ENCODE measurements at places on chromosomes 6 and 20.
A peak's percentile ranks its signal among the peaks of the same experiment; 100 is the strongest.

DNA sequence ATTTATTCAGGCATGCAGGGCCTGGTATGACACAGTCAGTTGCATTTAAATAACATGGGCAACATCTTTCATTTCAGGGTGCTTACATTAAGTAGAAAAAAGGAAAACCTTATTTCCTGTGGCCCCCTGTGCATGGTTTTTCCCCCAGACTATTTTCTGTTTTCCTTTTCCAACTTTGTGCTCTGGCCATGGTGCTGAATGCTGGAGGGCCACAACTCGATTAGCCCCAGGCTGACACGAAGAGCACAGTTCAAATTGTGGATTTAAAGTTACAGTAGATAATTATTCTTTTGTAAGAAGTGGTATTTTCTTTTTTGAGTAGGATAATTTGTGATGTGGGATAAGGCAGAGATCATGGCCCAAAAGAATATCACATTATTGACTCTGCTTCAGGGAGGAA lies 332.0 kb downstream of the HAO1 start:
- peak; percentile 23 for DNase-seq

DNA sequence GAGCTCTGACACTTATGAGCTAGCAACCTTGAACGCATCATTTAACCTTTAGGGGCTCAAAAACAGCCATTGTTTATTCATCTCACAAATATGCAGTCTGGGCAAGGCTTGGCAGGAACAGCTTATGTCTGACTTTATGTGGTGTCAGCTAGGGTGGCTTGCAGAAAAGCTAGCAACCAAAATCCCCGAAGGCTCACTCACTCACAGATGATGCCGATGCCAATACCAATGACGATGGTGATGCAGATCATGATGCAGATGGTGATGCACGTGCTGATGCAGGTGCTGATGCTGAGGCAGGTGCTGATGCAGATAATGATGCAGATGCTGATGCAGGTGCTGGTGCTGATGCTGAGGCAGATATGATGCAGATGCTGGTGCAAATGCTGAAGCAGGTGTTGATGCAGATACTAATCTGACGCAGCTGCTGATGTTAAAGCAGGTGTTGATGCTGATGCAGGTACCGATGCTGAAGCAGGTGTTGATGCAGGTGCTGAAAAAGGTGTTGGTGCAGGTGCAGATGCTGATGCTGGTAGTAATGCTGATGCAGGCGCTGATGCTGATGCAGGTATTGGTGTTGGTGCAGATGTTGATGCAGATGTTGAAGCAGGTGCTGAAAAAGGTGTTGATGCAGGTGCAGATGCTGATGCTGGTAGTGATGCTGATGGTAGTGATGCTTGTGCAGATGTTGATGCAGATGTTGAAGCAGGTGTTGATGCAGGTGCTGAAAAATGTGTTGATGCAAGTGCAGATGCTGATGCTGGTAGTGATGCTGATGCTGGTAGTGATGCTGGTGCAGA lies 195.6 kb downstream of the NFATC2 start:
- DNase-seq: peak; percentile 41

DNA sequence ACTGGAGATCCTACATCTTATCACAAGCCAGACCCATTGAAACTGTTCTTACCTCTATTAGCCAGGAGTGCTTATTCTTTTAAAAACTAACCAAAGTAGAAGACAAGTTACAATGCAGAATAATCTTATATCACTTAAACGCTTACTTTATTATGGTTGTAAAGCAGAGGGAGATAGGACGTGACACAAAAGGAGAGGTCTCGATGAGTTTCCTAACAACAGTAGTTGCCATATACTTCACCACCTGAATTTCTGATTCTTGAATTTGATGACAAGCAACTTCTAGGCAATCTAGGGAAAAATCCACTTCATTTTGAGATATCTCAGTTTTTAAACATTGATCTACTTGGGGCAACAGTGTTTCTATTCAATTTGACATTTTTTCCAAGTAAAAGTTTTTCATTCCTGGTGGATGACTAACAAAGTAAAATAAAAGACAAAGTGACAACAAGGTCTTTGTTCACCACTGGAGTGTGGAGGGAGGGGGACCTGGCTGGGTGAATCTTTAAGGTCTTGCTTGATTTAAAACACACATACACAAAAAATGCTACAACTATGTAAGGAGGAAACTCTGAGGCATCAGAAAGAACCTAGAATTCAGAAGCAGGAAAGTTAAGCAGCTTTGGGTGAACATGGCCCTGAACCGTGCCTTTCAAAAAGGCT lies 110.9 kb downstream of the SMLR1 start:
- DNase-seq: peak; percentile 47

DNA sequence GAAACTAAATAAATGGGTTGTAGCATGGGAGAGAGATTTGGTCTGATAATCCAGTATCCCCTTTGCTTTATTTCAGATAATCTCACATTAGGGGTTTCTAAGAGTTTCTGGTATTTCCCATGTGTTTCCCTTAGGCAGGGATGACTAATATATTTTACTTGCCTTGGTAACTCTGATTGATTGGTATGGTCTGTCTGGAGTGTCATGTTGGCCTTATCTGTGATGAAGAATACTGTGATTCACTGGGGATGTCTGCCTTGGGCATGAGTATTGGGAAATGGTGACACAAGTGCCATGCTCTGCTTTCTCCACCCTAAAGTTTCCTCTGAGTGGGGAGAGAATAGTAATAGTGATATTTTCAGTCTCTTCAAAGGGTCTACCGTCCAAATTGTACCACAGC lies 10.1 kb downstream of the SLC22A2 start:
- peak; percentile 44 for DNase-seq

GRCh38 chr20:52985687-52986086 lies 13.5 kb downstream of the TSHZ2 start:
- DNase-seq: no peak

- peak; percentile 95 for DNase-seq
These were observed at the start of gene CDC25B for GRCh38 chr20:3795511-3796468. Gene CDC25B, plus strand, starts transcription at chr20:3796310. Its CDS starts 222 bp downstream, at chr20:3796532.

DNA sequence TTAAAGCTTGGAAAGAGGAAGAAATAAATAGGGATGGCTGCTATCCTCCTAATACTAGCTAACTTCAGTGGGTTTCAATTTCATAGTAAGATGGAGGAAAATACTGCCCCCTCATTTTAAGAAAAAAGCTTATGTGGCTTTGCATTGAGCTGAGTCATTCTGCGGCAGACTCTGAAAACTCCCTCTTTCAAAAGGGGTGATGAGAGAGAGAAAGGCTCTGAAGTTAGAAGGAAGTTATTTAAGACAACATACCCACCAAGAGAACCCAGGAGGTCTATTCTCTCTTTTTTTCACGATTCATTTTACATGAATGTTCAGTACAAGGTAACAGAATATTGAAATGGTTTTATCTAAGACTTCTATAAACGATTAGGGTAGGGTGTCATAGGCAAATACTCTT lies 4.5 kb downstream of the PRDM13 start:
- DNase-seq: no peak

DNA sequence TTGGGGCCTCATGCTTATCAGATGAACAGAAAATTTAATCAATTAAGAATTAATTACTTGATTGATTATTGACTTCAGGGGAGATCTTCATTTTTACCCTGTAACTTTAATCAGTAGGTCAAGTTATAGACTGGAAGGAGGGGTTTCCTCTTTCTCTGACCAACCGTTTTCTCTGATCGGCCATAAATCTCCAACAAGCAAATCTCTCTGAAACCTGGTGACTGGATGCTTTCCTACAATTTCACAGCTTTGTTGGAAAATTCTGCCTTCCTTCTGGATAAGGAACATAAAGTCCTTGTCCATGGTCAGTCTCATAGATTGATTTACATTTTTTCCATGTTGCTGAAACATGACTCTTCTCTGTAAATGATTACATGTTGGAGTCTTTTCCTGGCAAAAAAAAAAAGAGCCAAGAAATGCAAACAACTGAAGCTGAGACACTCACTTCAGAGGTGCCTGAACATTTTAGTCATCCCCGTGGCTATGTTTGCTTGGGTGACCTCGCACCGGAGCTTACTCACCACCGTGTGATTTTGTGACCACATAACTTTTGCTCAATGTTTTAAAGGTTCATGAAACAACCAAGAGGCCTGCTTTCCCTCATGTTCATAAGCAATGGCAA lies 31.0 kb downstream of the IRF4 start:
- peak; percentile 63 for DNase-seq

GRCh38 chr6:142716097-142716496 lies 228.9 kb downstream of the HIVEP2 start:
- DNase-seq: no peak

- no peak for DNase-seq
These were observed 266.4 kb downstream of the MAFB start for GRCh38 chr20:40422656-40423055.

- peak; percentile 75 for DNase-seq
These were observed 24.0 kb upstream of the SCML4 start for GRCh38 chr6:107847844-107848802.

GRCh38 chr20:38345643-38346042 lies 639 bp upstream of the LBP start:
- no peak for DNase-seq

DNA sequence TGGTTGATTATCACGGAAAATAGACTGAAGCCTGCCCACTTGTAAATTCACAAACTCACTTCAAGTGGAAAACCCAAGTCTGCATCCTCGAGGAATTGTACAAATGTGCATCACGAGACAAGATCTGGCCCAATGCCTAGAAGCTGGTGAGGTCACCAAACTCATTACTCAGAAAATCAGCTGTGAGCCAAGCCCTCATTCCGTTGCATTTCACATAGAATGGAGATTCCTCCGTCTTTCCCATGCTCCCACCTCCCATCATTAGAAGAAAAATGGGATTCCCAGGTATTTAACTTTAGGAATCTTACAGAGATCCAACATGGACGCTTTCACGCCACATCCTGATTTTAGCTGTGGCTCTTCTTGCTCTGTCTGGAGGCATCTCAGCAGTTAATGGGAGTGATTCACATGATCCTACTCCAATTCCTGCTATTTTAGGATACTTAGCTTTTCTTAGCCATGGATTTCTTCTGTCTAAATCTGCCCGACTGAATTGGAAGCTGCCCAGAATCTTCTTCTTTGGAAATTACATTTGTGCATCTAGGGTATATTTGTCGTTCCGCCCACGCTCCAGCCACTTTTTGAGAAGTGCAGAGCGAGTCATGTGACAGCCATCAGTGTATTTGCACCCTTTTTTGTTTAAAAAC lies 68.7 kb upstream of the STMND1 start:
- peak; percentile 97 for DNase-seq

GRCh38 chr6:81166770-81167169 lies 585.7 kb downstream of the TENT5A start:
- DNase-seq: peak; percentile 41

DNA sequence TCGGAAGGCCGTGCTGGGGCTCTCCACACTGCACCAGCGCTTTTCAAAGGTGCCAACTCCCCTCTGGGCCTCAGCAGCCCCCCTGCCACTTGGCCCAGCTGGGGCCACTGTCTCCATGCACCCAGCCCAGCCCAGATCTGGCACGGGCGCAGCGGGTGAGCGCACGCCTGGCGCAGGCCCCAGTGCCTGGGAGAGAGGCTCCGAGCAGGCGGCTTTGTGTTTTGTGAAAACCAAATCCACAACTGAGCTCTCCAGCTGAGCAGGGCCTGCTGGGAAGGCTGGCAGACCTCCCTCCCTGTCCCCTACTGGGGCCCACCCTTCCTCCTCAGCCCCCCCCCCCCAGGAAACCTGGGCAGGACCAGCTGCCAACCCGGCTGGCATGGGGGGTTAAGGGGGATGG lies 17.0 kb downstream of the MDGA1 start:
- DNase-seq: no peak

GRCh38 chr20:33211817-33212424 lies 5.2 kb upstream of the BPIFA3 start:
- DNase-seq: peak; percentile 46

GRCh38 chr6:50380406-50381098 lies 330.8 kb upstream of the DEFB112 start:
- DNase-seq: no peak

GRCh38 chr6:118319894-118320649 lies 228.0 kb upstream of the PLN start:
- DNase-seq: no peak

GRCh38 chr6:144383336-144383735 lies 98.2 kb downstream of the UTRN start:
- no peak for DNase-seq

GRCh38 chr6:25297039-25297441 lies 17.9 kb downstream of the CARMIL1 start:
- peak; percentile 87 for DNase-seq

DNA sequence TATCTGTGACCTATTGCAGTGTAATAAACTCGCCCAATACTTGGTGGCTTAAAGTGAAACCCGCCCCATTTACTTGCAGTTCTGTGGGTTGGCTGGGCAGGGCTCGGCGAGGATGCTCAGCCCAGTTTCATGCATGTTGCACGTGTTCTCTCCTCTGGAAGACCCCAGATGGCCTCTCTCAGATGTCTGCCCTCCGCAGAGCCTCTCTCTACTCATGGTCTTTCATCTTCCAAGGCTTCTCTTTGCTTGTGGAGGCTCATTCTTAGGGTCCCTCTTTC lies 251.4 kb downstream of the SOD2 start:
- DNase-seq: no peak

- no peak for DNase-seq
These were observed 43.4 kb downstream of the CNKSR3 start for GRCh38 chr6:154466971-154467679.

- no peak for DNase-seq
These were observed 22.1 kb downstream of the AFDN start for GRCh38 chr6:167848783-167849182.

GRCh38 chr6:20279051-20279450 lies 66.8 kb upstream of the MBOAT1 start:
- no peak for DNase-seq

DNA sequence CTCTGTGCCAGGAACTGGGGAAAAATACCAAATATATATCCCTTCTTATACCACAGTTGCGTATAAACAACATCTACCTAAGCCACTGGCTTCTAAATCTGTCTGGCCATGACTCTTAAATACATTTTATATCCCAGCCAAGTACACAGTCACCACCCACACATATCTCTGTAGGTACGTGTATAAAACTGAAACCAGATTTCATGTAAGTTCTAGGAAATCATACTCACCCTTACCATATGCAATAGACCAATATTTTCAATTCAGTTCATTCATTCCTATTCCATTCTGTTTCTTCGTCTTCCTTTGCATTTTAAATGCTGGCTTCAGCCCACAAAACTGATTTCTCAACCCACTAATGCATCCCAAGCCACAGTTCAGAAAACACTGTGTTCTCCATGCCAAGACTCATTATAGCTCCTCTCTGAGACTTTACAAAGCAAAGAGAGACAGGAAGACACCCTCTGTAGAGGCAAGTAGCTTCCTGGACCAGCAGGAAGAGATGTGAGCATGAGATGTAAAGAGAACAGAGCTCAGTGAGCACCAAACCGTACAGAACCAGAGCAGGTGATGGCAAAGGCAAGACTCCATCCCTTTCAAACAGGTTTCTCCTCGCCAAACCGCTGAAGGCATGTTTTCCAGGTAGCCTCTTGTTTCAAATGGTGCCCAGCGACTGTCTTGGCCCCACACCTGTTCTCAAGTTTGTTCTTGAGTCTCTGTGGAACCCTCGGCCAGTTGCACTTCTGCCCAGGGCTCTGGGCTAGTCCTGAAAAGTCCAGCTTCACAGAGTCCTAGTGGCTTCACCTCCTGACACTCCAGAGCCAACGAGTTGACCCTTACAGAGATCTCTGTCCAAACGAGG lies 18.7 kb downstream of the FAM50B start:
- DNase-seq: peak; percentile 53
